Dorsolateral prefrontal cortex (tissue), 122 donors: ENCODE measurements at places on chromosomes 11 and 22.

- no peak for DNase-seq
These were observed 551 bp upstream of the DEUP1 start for GRCh38 chr11:93329936-93330445.

GRCh38 chr11:17388609-17389210 lies at the start of gene KCNJ11:
Gene KCNJ11, minus strand, starts transcription at chr11:17388659. Its CDS starts 568 bp downstream, at chr11:17388091.
- peak; percentile 25 for DNase-seq

DNA sequence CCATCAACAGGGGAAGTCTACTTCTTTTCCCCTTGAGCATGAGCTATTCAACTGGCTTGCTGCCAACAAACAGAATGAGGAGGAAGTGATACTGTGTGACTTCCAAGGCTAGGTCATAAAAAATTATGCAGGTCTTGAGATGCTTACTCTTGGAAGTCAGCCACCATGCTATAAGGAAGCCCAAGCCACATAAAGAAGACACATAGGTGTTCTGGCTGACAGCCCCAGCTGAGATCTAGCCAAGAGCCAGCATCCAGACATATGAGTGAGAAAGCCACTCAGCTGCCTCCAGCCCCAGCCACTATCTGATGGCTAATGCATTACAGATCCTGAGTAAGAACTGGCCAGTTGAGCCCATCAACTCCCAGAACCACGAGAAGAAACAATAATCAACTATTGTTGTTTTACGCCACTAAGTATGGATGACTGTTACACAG lies 31.0 kb upstream of the PPP2R1B start:
- DNase-seq: no peak

- no peak for DNase-seq
These were observed 44.2 kb downstream of the CERK start for GRCh38 chr22:46693634-46694415.

DNA sequence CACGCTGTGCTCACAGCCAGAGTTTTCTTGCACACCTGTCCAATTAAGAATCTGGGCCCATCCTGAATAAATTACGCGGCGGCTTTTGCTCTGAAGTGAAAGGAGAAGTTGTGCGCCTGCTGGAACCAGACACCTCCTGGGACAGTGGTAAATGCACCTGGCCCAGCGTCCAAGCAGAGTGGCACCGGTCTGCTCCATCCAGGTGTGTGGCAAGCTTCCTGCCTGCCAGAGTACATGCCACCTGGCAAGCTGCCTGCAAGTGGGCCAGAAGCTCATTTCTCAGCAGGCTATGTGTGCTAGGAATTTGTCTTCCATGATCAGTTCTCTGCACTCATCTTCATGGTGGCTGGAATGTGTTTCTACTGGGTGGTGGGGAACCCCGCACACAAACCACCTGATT lies 660.6 kb downstream of the ETS1 start:
- DNase-seq: no peak

- no peak for DNase-seq
These were observed 5.1 kb downstream of the CARS1 start for GRCh38 chr11:3052109-3052479.

DNA sequence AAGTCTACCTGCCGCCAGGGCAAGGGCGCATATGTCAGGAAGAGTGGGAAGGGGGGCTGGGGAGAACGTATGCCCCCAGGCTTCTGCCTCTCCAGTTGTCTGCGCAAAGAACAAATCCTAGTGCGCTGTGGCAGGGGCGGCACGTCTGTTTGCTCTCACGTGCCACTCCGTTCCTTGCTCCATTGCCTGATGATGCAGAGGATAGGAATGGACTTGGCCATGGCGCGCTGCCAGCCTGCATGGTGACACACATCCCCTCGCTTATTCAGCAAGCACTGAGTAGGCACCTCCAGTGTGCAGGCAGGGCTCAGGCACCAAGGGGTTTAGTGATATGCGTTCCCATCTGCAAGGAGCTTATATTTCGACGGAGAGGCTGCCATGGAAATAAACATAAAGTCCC lies 45.4 kb upstream of the SLC22A12 start:
- DNase-seq: no peak

DNA sequence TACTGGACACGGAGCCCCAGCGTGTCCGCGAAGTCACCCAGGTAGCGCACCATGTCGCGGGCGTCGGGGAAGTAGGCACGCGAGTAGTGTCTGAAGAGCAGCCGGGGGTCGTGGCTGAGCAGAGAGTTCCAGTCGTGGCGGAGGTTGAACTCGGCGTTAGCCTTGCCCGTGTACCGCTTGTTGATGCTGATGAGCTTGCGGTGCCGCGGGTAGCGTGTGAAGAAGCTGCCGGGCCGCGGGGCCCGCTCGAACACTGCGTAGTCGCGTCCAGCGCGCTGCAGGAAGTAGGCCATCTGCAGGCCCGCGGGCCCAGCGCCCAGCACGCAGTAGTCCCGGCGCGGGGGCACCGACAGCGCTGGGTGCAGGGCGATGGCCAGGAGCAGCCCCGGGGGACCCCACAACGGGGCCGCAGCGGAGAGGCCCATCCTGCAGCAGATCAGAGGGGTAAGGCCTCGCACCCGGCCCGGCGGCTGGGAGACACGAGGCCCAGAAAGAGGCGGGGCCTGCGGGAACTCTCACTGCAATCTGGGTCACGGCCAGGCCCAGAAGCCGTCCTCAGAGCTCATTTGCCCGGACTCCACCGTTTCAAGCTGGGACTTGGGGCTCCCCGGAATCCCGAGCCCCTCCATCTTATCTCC lies 723 bp downstream of the FOXRED2 start:
- peak; percentile 54 for DNase-seq

DNA sequence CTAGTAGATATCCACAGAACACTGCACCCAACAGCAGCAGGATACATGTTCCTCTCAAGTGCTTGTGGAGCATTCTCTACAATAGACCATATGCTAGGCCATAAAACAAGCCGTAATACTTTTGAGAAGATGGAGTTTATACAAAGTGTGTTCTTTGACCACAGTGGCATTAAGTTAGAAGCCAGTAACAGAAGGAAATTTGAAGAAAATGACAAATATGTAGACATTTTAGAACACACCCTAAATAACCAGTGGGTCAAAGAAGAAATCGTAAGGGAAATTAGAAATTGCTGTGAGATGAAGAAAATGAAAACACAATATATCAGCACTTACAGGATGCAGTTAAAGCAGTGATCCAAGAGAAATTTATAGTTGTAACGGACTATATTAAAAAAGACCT lies 163.4 kb downstream of the TBC1D22A start:
- no peak for DNase-seq

DNA sequence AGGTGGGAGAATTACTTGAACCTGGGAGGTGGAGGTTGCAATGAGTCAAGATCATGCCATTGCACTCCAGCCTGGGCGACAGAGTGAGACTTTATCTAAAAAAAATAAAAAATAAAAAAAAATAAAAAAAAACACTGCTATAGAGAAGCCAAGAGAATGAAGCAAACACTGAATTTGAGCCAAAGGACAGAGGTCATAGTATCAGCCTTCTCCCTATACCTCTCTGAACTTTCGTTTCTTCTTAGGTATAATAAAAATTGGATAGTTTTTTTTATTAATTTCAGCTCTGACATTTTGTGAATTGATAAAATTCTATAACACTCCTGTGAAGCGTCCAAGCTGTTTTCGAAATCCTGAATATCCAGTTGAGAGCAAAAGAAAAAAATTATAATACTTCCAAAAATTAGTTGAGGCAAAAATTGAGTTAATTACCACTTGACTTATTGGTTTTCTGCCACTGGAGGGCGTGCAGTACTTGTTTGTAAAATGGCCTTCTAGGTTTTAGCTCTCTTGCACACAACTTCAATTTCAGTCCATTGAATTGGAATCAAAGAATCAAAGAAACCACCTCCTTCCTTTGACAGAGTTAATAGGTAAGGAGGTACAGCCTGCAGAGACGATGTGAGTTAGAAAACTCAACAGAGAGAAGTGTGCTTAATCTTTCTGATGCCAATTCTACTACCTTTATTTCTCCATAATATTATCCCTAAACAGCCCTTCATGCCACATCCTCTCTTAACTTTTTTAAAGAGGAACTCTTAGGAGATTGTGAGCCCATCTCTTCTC lies 143.2 kb downstream of the BBOX1 start:
- DNase-seq: no peak

GRCh38 chr11:104813532-104813931 lies 84.7 kb downstream of the CASP12 start:
- DNase-seq: no peak

DNA sequence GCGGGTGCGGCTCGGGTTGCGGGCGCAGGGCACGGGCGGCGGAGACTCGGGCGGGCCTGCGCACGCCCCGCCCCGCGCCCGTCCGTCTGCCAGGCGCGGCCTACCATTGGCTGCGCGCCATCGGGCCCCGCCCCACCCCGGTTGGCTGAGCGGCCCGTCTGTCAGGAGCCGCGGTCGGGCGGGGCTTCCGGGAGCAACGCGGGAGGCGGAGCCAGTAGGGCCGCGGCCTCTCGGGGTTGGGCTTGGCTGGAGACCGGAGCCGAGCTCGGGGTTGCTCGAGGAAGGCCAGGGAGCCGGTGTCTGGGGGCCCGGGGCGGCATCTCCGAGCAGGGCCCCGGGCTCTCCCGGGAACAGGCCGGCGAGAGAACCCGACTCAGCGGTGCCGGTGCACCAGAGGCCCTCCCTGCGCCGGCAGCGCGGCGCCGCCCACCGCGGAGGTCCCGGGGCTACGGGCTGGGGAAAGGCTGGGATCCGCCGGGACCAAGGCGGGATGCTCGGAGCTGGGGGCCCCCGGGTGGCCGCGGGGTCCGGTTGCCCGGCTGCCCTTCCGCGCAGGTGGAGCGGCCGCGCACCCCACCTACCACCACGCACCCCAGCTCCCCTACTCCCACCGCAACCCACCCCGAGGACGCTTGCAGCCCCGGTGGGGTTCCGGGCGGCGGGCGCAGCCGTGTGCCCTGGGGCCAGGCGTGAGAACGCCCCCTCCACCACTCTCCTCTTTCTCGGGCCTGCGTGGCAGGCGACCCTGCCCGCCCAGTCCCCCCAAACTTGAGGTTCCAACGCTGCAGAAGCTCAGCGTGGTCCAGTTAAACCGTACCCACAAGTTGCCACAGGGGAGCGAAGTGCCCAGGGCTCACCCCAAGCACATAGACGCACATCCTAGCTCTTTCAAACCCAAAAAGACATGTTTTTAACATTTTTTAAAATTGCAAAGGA lies at the start of gene HRAS:
HRAS (minus strand) TSS at position 58 of the 936 bp plus-strand sequence.
- DNase-seq: peak; percentile 88

- DNase-seq: no peak
These were observed 105.4 kb downstream of the BCR start for GRCh38 chr22:23285734-23286133.

- peak; percentile 50 for DNase-seq
These were observed 950 bp downstream of the FERMT3 start for GRCh38 chr11:64207256-64208085.

DNA sequence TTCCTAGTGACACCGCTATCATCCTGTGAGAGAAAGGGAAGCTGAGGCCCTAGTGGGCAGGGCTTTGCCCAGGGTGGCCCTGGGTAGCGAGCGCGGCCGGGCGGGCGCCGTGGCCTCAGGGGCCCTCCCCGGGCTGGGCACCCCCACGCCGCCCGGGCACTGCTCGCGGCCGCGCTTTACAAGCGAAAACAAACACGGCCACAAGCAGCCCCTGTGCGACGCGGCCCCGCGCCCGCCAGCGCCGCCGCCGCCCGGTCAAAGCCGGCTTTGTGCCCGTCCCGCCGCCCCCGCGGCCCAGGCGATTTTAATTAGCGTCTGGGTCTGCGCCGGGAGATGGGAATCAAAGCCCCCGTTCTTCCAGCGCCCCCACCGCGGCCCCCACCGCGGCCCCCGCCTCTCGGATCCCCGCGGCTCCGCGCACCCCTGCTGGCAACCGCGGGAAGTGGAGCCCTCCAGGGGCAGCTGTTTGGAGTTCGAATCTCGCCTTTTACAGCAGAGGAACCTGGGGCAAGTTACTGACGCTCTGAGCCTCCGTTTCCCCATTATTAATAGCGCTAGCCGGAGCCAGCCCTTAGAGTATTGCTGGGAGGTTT lies 47.9 kb downstream of the CHRDL2 start:
- peak; percentile 53 for DNase-seq

DNA sequence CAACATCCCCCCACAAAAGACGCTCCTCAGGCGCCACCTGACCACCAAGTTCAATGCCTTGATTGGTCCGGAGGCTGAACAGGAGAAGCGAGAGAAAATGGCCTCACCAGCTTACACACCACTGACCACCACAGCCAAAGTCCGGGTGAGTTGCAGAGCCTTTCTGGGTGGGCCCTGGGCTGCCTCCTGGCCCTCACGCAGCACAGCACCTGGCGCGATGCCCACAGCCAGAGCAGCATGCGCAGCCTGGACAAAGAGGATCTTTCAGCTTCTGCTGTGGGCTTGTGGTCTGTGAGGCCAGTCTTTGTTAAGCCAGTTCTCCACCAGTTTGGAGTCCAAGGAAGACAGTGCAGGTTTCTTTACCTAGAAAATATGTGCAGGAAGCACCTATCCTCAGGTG lies 21.6 kb downstream of the CYB5R2 start:
- DNase-seq: peak; percentile 82

GRCh38 chr11:61567286-61568061 lies 13.4 kb downstream of the SYT7 start:
- no peak for DNase-seq

- no peak for DNase-seq
These were observed 4.9 kb downstream of the APOL3 start for GRCh38 chr22:36155702-36156101.

- no peak for DNase-seq
These were observed 1.1 kb upstream of the NECTIN1 start for GRCh38 chr11:119729951-119730613.

GRCh38 chr11:103368145-103368544 lies 258.9 kb downstream of the DYNC2H1 start:
- DNase-seq: no peak

GRCh38 chr11:66547662-66548009 lies 933 bp downstream of the ACTN3 start:
- DNase-seq: no peak

DNA sequence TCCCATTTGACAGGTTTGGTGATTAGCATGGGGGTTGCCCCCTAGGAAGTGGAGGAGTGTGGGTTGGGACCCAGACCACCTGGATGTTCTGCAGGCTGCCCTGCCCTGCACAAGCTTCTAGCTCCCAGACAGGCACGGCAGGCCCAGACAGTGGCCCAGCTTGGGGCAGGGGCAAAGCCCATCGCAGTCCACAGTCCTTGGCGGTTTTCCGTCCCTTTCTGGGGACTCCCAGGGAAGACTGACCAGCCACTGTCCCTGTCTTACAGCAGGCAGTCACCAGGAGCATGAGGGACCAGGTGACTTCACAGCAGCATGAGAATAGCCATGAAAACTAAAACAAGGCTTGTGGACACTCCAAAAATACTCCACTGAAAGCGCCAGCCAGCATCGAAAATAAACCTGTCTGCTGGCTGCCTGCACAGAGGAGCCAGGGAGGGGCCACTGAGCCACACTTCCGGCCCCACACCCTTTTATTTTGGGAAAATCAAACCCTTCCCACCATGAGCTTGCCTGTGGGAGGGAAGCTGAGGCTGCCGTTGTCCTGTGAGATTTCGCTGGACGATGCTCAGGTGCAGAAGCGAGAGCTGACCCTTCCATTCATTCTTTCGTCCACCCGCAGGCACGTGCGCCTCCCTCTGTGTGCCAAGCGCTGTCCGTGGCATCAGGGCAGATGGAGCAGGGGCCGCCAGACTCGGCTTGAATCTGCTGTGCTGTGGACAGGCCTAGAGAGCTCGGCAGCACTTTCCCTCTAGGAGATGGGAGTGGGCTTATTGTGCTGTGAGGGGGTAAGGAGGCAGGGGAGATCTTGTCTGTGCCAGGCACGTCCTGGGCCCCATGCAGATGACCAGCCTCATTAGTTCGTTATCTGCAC lies 28.0 kb downstream of the FADD start:
- DNase-seq: no peak
